ENCODE measurements at places on chromosomes 6 and 20. TPM values are rescaled to one million over a fixed set of nuclear protein-coding genes. Genes with fewer than 3 reads are reported as not detected.

GRCh38 chr6:169994739-169995138 is 243.3 kb downstream of the ERMARD start:
- no peak for DNase-seq

DNA sequence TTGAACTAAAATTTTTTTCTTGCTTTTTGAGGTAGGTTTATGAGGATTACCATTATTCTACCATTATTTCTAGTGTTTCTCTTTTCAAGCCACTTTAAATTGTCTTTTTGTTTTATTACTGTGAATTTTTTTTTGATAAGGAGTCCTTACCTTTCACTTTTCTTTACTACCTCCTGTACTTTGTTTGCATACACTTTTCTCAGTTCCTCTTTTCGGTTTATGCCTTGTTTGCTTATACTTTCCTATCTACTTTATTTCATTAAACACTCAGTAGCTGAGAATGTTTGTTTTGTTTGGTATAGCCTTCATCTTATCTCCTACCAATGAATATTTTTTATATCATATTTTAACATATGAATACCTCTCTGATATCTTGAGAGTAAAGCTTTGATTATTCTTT is 147.9 kb downstream of the TFAP2B start:
- no peak for DNase-seq

- DNase-seq, result no peak
Measured at GRCh38 chr6:10511477-10511876, 9.7 kb upstream of the GCNT2 start.

GRCh38 chr6:101683884-101684283 is 290.4 kb downstream of the GRIK2 start:
- DNase-seq, result no peak

GRCh38 chr20:63496596-63497120 is 2.2 kb downstream of the EEF1A2 start:
- DNase-seq, result no peak

GRCh38 chr6:32082935-32083334 is 26.2 kb downstream of the TNXB start:
- no peak for DNase-seq

The TGM3 gene
- total RNA-seq, result not detected

The SLC26A8 gene
- not detected for total RNA-seq

The SYTL3 gene
- 8.4 TPM for total RNA-seq

The FIG4 gene
- 10.6 TPM for total RNA-seq

DNA sequence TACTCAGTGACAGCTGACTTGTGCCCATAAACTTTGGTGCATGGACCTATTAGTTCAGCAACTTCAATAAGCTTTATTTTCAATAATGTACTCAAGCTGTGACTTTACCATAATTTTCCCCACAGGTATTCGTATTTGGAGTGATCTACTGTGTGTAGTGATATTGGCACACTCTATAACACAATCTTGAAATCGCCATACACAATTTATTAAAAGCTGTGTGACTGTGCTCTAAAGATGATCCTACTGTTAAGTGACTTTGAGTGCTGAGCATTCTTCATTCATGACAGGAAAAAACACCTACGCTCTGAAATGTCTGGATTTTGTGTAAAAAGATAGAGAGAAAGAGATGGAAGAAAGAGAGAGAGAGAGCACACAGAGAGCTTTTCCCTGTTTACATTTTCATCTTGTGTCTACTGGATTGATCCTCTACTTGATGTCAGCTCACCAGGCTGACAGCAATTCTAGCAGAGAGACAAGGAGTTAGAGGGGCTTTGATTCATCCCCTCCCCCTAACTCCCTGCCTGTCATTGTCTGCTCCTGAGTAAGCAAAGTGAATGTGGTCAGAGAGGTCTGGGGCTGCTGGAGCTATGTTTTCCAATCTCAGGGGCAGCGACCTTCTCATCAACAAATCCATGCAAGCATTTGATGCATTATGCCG is 538.7 kb upstream of the POU3F2 start:
- no peak for DNase-seq

- DNase-seq, result no peak
Measured at GRCh38 chr6:32931211-32931610, 9.6 kb downstream of the HLA-DMB start.

DNA sequence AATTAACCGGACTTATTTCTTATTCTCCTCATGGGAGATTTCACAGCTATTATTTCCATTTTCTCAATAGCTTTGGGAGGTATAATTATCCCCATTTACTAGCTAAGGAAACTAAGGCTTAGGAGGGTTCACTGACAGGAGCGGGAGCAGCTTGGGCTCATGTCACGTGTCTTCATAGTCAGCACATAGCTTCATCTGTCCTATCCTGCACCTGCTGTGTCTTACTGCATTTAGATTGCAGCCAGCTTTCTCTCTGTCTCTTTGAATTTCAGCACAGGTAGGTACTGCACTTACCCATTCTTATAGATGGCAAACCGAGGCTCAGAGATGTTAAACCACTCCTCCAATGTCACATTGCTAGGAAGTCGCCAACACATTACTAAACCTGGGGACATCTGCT is 839.9 kb downstream of the MAFB start:
- DNase-seq, result no peak

All from GM12878 (cell line).